ENCODE measurements at places on chromosomes 6 and 20.

DNA sequence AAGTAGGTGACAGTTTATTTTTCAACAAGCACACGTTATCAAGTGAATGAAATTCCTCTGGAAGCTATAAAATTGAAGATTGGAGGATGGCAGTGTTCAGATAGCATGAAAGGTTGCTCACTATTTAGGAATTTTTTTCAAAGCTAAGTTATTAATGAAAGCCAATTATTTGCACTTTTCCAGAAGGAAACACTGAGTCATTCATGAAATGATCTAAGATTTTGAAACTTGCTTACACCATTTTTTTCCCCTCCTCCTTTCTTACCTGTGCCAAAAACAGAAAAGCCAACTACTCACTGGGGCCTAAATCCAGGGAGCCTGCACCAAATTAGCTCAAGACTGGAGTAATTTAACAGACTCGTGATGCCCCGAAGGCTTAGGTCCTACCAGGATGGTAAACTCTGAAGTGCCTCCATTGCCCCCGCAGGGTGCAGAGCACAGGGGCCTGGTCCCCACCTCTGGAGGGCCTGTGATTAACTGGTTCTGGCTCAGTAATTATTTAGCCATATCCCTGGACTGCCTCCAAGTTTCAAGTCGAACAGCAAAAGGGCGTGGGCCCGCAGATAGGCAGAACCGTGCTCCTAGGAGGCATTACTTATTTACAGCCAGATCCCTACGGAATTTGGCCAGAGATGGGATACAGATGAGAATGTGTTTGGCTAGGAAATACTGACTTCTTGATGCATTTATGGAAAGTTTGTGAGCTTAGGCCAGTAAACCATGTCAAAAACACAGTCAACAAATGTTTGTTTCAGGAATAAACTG, 28.0 kb upstream of the ZNF217 start:
- peak; percentile 93 for DNase-seq

- peak; percentile 94 for DNase-seq
Observed at GRCh38 chr6:53734473-53735299, 60.1 kb upstream of the LRRC1 start.

GRCh38 chr6:58419321-58419720, 1101.9 kb downstream of the PRIM2 start:
- DNase-seq, result peak; percentile 0

DNA sequence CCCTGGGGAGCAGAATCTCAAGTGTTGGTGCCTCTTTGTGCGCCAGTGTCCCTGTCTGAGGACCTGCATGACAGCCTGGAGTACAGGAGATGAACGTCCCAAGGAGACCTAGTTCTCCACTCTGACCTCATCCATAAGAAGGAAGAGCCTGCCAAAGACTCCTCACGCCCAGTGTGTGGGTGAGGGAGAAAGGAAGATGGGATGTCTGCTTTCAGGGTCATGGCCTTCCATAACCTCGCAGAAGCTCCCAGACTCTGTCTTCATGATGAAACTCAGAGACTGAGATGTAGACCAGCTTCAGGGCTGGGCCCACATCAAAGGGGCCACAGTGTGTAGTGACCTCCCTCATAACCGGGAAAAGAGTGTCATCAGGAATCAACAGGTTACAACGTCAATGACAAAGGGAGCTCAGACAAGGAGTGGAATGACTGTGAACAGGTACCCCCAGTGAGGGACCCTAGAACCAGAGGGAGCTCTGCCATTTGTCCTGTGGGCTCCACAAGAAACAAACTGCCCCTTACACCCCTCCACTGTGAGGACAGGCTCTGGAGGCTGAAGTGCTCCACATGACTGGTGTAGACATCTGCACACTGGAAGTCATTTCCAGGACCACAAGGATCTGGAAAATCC, 8.1 kb downstream of the HLA-DQB1 start:
- no peak for DNase-seq

DNA sequence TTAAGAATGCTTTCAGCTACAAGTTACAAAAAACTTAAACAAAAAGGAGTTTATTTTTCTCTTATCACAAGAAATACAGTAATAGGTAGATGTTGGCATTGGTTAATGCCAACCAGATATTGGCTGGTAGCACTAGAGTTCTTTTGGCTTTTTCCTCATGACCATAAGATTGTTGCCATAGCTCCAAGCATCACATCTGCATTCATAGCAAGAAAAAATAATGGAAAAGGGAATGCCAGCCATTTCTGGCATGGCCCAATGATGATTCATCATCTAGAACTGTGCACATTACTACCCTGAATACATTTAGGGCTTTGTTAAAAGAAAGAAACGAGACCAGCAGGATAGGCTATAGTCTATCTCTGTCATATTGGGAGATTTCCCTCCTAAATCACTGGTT, 20.8 kb upstream of the SIRT5 start:
- DNase-seq, result no peak

- DNase-seq, result no peak
Observed at GRCh38 chr6:109186012-109186411, 90.7 kb downstream of the CEP57L1 start.

DNA sequence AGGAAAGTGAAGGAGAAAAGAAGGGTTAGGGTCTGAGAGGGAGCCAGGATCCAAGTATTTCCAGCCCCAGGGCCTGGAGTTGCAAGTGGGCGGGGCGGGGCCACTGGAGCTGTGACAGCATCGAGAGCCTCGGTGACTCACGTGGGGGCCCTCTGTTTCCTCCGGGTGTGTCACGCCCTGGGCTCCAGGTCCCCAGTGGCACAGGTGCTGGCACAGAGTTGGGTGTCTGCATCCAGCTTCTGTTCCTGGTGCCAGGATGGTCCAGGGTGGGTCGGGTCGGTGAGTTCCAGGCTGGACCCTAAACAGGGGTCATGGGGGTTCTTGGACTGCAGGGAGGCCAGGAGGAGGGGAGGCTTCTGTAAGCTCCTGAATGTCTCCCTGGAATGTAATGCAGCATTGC, 16.7 kb downstream of the RAET1L start:
- peak; percentile 60 for DNase-seq

GRCh38 chr6:8432614-8433013, 2.7 kb downstream of the SLC35B3 start:
- peak; percentile 11 for DNase-seq

DNA sequence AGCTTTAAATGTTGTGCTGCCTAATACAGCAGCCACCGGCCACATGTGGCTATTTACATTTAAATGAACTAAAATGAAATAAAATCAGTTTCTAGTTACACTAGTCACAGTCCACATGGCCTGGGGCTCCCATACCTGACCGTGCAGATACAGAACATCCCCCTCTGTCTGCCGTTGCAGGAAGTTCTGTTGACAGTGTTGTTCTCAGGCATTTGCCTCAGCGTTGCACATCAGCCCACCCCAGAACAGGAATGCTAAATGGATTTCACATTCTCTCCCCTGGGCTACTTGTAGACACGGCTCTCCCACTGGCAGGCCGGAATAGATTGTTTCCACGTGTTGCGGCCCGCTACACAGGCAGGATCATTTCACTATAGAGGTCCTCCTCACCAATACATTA, 26.3 kb downstream of the JAG1 start:
- no peak for DNase-seq

DNA sequence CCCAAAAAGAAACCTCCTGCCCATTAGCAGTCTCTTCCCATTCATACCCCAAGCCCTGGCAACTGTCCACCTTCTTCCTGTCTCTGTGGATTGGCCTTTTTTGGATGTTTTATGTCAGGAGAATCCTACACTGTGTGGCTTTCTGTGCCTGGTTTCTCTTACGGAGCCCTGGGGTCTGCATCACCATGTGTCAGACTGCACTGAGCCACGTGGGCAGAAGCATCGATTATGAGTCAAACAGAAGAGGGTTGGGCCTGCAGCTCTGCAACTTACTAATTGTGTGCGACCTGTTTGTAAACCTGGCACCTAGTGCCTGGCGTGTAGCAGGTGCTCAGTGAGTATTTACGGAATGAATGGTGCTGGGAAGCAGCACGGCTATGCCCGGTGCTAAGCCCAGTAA, 62.6 kb downstream of the IGF2R start:
- peak; percentile 76 for DNase-seq

DNA sequence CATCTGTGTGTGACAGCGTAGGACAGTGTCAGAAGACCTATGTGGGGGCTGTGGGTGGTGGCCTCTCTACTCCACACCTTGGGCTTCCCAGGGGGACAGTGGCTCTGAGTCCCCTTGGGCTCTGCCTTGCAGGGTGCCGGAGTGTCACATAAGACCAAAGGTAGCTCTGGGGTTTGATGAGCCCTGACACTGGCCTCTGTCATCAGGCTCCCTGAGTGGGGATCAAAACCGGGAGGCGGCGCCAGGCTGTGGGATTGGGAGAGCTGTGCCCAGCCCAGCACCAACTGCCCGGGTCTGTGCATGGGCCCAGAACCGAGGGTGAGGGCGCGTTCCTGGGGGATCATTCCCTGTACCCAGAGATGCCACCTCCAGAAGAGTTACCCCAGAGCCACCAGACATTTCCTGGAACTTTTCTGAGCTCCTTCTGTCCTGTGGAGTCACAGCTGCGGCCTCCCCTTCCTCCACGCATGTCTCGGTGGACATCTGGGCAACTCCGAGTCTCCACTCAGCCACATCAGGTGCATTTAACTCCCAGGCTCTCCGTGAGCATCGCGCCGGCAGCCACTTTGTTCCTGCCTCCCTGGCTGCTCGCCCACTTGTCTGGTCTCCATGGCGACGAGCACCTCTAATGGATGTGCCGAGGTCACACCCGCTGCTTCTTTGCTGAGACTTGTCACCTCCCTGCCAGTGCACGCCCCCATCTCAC, 94.7 kb downstream of the TMEM242 start:
- DNase-seq, result no peak

GRCh38 chr6:133671376-133671775, 217.5 kb upstream of the TCF21 start:
- no peak for DNase-seq

GRCh38 chr6:35810971-35811698, 6.0 kb downstream of the LHFPL5 start:
- peak; percentile 96 for DNase-seq

- no peak for DNase-seq
Observed at GRCh38 chr6:128305976-128306375, 214.4 kb downstream of the PTPRK start.

DNA sequence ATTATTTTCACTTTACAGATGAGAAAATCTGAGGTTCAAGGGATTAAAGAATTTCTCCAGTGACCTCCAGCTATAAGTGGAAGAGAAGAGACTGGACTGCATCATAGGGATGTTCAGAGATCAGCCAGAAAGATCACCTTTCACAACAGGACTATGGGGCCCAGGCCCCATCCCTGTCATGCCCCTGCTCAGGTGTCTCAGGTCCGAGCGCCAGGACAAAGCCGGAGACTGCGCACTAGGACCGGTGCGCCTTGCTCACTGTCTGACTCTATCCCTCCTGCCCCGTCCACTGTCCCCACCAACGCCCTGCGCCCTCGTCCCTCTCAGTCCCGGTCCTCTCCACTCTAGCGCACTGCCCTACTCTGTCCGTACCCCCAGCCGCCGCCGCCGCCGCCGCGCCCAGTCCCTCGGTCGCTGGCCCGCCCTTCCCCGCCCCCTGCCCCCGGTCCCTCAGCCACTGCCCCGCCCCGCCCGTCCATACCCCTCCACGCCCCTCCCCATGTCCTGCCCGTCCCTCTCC, 521 bp upstream of the RAD21L1 start:
- no peak for DNase-seq

- DNase-seq, result peak; percentile 65
Observed at GRCh38 chr20:10415013-10415650, 18.9 kb downstream of the MKKS start.

DNA sequence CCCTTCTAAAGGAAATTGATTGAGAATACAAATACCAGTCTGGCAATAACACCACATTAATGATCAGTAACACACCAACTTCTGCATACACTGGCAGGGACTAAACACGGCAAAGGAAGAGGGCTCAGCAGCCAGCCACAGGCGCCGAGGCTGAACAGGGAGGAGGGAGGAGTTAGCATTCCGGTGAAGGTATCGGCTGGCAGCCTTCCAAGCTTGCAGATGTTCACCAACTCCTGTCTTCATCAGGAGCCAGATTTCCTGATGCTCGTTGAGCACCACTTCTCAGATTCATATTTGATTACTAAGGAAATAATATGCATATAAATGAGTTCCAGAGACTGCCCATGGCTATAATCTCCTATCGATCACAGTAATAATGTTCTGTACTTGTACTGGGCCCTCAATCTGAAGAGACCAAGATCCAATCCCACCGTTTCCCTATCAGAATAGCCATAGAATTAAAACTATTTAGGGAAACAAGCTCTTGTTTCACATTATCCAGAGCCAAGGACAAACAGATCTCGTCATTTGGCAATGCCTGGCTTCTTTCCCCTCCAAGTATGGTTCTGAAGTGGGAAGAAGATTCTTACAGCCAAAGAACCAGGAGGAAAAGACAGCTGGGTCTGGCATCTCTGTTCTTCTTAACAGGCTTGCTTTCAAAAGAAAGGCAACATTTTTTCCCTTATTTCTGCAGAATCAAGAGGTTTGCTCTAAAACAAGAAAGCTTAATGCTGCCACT, 42.2 kb downstream of the GFOD1 start:
- DNase-seq, result peak; percentile 89

- peak; percentile 100 for DNase-seq
Observed at GRCh38 chr6:152094992-152095592, 287.6 kb downstream of the ESR1 start.

- no peak for DNase-seq
Observed at GRCh38 chr20:5996765-5997164, 46.3 kb downstream of the MCM8 start.

DNA sequence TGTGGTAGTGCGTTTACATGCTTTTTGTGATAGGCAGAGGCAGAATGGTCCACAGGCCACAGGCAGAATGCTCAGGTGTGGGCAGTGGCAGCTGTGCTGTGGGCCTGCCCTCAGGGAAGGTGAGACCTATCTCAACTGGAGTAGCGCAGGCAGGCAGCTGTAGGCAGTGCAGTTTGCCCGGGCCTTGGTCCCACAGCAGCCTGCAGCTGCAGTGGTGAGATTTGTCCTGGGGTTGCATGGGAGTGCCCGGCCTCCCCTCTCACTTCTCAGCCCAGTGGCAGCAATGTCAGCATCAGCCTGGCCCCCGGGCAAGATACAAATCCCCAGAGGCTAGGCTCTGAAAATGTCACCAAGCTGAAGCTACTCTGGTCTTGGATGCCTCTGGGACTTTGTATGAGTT, 6.1 kb upstream of the PPIL4 start:
- DNase-seq, result no peak

DNA sequence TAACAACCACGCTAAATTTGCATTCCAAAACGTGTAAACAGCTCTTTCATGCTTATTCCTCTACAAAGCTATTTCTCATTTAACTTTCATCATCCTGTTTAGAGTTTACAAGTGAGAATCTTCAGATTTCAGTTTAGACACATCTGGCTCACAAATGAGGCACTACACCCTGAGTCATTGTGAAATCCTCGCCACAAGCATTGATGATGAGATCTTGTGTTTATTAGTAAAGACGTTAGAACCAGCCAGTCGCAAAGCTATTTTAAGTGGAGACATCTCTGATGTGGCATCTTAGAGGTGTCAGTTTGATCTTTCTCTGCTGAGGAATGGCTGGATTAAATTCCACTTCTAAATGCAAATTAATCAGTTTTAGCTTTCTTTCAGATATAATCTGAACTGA, 8.3 kb upstream of the ISM1 start:
- DNase-seq, result peak; percentile 47

DNA sequence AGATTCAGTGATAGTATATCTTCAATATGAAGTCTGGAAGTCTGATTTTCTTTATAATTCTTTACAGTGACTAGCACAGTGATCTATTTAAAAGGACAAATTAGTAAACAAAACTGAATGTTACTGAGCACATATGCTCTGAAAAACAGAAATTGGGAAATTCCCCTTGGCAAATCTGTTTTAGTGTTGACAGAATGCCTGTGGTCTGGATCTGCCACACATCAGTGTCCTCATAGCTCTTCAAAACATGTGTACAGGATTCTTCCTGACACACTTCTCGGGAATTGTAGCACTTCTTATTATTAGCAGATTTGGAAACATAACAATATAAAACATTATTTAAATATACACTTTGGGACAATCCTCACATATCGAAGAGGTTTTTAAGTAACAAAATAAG, 354.3 kb downstream of the COL12A1 start:
- DNase-seq, result no peak
